Stimulated activated CD8-positive, alpha-beta memory T cell treated with anti-CD3 and anti-CD28 coated beads, Interleukin-7, amount 100 ng/mL, for 1 hour (primary cell): ENCODE measurements at places on chromosomes 5 and 9.
A peak's percentile ranks its signal among the peaks of the same experiment; 100 is the strongest.

DNA sequence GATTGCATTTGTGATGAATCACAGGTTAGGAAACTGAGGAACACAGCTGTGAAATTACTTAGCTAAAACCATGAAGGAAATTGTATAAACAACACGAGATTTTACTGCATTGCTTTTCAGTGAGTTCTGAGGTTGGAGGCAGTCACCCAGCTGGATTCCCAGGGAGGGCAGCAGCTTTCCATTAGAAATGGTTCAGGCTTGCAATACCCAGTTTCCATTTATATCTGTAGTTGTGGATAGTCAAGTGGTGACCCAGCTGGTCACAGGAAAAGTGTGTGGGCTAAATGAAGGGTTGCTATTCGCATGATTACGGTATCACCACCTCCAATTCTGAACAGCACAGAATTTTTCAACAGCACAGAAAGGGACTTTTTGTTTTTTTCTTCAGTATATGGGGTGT is 34.3 kb upstream of the SPATA31D4 start:
- DNase-seq = no peak

- no peak for DNase-seq
These were observed 32.7 kb downstream of the ATG10 start for GRCh38 chr5:82004511-82004910.

DNA sequence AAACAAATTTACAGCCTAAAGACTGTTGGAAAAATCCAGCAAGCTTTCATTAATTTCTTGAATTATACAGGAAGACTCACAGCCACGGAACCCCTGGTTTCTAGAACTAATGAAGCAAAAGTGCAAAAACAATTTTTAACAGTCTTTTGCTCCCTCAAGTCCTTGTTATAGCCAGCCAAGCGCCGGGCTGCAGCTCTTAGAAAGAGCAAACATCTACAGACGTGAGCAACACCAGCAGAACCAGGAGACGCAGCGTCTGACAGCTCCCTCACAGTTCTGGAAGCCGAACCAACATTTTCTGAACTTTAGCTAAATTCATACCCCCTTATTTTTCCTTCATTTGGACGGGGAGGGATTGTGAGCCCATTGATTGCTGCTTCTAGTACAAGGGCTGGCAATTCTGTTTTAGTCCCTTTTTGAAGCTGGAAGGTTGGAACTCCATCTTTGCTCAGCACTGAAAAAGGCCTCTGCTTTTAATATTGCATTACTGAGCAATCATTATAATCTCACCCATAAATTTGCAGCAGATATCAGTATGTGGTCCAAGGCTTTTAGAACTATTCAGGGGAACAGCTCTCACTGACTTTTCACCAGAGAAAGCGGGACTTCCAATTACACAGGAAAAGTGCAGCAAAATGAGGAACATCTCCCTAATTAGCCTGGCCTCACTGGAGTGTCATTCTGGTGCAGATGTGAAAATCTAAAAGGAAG is 45.8 kb downstream of the AK8 start:
- no peak for DNase-seq

- no peak for DNase-seq
These were observed 72.2 kb upstream of the FRRS1L start for GRCh38 chr9:109239240-109239639.

- no peak for DNase-seq
These were observed 3.0 kb upstream of the C9orf153 start for GRCh38 chr9:86262492-86262891.

DNA sequence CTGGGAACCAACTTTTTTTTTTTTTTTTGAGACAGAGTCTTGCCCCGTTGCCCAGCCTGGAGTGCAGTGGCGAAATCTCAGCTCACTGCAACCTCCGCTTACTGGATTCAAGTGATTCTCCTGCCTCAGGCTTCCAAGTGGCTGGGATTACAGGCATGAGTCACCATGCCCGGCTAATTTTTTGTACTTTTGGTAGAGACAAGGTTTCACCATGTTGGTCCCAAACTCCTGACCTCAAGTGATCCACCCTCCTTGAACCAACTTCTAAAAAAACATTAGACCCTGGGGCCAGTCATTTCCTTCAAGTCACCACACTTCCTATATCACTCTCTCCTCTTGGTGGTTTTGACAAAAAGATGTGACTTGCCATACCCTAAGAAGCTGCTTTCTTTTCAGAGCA is 10.9 kb upstream of the SHROOM1 start:
- no peak for DNase-seq

DNA sequence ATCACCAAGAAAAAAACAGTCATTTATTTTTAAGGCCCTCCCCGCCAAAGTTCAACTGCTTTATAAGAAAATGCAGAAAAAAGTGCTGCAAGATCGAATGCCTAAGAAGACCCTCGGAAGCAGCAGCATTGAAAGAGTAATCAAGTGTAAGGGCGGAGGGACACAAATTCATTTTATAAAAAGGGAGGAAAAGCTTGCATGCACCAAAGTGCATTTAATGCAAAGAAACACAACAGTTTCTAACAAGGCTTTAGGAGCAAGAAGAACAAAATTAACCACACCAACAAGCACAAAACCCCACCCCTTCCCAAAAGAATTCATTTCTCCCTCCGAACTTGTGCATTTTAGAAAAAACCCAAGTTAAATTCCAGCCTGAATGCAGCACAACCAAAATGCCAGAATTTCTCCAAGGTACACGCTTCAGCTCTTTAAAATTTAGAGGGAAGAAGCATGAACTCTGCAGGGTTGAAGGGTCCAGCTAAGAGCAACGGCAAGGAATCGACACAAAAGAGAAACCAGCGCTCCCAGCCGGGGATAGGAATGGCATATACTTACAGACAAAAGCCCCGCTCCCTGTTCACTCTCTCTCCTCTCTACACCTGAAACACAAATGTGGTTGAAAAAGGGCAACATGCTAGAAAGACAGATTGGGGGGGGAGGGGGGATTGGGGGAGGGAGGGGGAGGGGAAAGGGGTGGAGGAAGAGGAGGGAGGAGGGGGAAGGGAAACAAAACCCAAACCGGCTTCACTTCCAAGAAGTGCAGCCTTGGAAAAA is at the start of gene NREP:
Gene NREP, minus strand, starts transcription at position 614 of the 774 bp plus-strand sequence. CDS start 1,422 bp downstream, outside the sequence.
- no peak for DNase-seq

DNA sequence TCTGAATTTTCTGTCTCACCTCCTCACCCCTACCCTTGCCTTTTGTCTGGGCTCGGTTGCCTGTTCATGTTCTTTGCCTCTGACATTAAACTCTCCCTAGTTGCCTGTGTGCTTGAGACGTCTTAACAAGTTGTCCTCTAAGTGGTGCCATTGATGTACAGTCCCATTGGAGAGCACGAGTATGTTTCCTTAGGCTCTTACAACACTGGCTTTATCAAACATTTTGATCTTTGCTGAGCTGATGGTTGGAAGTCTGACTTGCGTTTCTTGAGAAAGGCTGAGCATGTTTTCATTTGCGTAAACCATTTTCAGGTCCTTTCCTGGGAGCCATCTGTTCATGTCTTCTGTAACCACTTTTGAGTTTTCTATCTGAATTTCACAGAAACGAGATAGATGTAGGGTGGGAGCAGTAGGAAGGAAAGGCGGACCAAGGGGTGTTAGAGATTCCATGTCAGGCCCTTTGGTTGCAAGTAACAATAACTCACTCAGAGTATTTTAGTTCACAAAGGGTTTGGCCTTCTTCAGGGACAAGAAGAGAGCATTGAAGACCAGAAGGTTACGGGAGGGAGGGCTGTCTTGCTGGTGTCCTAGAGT is 35.4 kb downstream of the OTULIN start:
- no peak for DNase-seq

GRCh38 chr9:136631038-136632000 is 31.4 kb upstream of the EGFL7 start:
- peak; percentile 64 for DNase-seq

GRCh38 chr5:133236541-133236951 is 184.7 kb downstream of the HSPA4 start:
- DNase-seq = no peak

DNA sequence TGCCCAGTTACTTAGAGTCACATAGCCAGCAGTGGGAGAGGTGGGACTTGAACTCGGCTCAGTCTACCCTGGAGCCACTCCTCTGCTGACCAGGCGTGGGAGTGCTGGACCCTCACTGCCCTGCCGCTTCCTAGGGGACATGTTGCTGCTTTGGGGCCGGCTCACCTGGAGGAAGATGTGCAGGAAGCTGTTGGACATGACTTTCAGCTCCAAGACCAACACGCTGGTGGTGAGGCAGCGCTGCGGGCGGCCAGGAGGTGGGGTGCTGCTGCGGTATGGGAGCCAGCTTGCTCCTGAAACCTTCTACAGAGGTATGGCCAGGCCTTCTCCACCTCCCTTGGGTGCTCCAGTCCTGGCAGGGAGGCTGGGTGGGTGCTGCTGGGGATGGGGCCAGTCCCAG is 3.4 kb upstream of the CACFD1 start:
- DNase-seq = no peak

GRCh38 chr5:149834246-149834855 is 104.2 kb downstream of the PPARGC1B start:
- no peak for DNase-seq

- DNase-seq = no peak
These were observed 52.5 kb downstream of the EFNA5 start for GRCh38 chr5:107618242-107618641.

- DNase-seq = no peak
These were observed 394.6 kb upstream of the ARRDC3 start for GRCh38 chr5:91777671-91778070.

DNA sequence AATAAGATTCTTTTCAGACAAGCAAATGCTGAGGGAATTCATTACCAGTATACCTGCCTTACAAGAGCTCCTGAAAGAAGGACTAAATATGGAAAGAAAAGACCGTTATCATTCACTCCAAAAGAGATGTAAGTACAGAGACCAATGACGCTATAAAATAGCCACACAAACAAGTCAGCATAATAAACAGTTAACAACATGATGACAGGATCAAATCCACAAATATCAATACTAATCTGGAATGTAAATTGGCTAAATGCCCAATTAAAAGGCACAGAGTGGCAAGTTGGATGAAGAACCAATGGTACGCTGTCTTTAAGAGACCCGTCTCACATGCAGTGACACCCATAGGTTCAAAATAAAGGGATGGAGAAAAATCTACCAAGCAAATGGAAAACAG is 349.6 kb upstream of the MPDZ start:
- no peak for DNase-seq

GRCh38 chr5:7088849-7089248 is 307.1 kb upstream of the ADCY2 start:
- DNase-seq = no peak

DNA sequence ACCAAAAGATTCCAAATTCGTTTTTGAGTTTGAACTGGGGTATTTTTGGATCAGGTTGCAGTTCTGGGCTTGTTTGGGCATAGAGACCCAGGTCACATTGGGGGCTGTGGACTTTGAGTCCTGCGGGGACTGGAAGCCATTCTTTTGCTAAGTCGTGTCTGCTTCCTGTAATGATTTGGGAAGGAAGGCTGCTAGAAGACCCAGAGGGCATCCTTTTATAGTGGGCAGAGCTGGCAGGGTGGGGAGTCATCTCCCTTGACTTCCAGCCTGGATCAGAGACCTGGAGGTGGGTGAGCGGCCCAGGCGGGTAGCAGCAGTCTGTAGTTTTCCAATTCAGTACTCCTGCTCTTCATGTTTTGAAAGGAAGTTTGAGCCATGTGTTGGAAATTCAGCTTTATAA is 11.3 kb downstream of the ZNF618 start:
- no peak for DNase-seq

- no peak for DNase-seq
These were observed 4.5 kb downstream of the RCL1 start for GRCh38 chr9:4796988-4797853.

DNA sequence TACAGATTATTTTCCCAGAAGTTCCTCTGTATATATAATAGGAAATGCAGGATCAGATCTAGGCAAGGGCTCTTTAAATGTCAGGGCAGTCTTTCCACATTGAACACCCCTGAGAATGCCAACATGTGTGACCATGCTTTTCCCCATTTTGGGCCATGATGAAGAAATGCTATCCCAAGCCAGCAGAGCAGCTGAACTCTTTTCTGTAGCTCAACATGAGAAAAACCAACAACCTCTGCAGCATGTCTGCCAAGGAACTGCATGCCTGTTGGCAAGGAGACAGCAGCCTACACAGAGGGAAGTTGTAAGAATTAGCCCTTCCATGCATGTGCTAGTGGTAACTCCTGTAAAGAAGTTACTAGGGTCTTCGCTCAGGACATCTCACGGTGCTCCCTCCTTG is 9.5 kb upstream of the IFNK start:
- no peak for DNase-seq

DNA sequence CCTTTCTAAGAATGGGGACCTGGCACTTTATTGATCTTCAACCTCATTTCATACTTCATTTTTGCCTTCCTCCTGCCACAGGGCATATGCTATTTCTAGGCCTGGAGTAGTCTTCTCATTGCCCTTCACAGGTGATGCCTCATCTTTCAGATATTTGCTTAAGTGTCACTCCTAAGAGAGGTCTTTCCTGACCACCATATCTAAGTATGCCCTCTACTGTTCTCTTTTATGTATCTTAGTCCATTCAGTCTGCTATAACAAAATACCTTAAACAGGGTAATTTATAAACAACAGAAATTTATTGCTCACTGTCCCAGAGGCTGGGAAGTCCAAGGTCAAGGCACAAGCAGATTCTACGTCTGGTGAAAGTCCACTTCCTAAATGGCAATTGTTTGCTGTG is 99.1 kb downstream of the ADAMTS6 start:
- no peak for DNase-seq

DNA sequence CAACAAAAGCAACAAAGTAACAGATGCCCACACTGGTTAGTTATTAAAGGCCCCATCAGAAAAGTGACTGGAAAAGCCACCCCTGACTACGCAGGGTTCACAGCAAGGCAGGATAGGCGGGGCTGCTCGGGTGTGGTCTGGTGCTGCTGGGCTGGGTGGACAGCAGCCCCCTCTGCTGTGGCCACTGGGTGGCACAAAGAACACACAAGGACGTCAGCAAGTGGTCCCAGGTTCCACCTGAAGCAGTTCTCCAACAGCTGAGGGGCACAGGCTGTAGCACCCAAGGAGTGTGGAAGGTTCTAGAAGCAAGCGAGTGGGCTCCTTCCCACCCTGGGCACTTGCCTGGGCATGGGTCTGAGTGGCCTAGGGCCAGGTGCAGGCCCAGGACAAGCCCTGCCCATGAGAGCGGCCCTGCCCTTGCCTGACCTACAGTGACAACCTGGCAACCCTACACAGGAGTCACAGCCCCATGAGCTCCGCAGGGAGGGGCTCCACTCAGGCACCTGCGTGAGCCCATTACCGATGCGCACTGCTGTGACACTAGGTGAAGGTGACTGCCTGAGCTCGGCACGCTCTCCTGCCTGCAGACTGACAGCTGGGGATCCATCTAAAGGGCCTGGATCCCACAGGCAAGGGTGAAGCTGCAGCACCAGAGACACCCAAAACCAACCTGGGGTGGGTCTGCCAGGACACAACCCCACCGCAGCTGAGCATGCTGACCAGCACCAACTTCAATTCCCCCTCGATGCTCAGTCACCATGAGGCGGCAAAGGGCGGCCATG is 8.1 kb downstream of the BRD9 start:
- no peak for DNase-seq

- no peak for DNase-seq
These were observed 163.7 kb downstream of the COL23A1 start for GRCh38 chr5:178426326-178427130.

DNA sequence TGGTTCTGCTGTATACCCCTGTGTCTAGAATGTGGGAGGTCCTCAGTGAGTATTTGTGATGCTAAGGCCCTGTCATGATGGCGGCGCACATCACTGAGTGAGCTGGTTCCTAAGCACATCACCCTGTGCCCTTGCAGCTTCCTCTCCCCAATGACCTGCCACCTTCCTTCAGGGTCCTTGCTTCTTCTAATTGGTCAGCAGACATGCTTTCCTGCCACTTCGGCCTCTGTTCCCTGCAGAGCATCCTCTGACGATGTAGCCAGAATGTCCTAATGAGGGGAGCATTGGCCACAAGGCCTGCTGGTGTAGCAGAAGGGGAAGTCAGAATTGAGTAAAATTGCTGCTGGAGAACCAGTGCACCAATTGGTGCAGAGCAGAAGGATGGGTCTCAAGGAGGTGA is 31.1 kb upstream of the ANGPTL2 start:
- DNase-seq = no peak
